ENCODE measurements at places on chromosomes 4 and X. TPM values are rescaled to one million over a fixed set of nuclear protein-coding genes. Genes with fewer than 3 reads are reported as not detected.

The FGFBP2 gene
- not detected for polyA plus RNA-seq

The F8A3 gene
- polyA plus RNA-seq, result 8.4 TPM

The ABLIM2 gene
- polyA plus RNA-seq, result 34.8 TPM

The SMIM14 gene
- 106 TPM for polyA plus RNA-seq

The DUSP9 gene
- polyA plus RNA-seq, result not detected

The F8A2 gene
- polyA plus RNA-seq, result not detected

The ABRAXAS1 gene
- polyA plus RNA-seq, result 4.9 TPM

The RBM41 gene
- polyA plus RNA-seq, result 27.7 TPM

The MAP7D2 gene
- 155 TPM for polyA plus RNA-seq

The SMIM10L2A gene
- polyA plus RNA-seq, result 0.73 TPM

The RHOXF2 gene
- 0.97 TPM for polyA plus RNA-seq

The OGT gene
- 84.1 TPM for polyA plus RNA-seq

The C4orf36 gene
- not detected for polyA plus RNA-seq

The RAB39B gene
- 22.1 TPM for polyA plus RNA-seq

The EMCN gene
- polyA plus RNA-seq, result 3.4 TPM

The COL4A6 gene
- not detected for polyA plus RNA-seq

The CFI gene
- not detected for polyA plus RNA-seq

The G6PD gene
- polyA plus RNA-seq, result 3.0 TPM

The MND1 gene
- not detected for polyA plus RNA-seq

The SPANXN3 gene
- not detected for polyA plus RNA-seq

The PPP4R3C gene
- not detected for polyA plus RNA-seq

The DTHD1 gene
- 0.77 TPM for polyA plus RNA-seq

The PCDH11X gene
- 2.3 TPM for polyA plus RNA-seq

The CLTRN gene
- 0.82 TPM for polyA plus RNA-seq

The AWAT2 gene
- polyA plus RNA-seq, result not detected

The FGA gene
- not detected for polyA plus RNA-seq

The TRPC5OS gene
- polyA plus RNA-seq, result not detected

The ALPK1 gene
- 2.5 TPM for polyA plus RNA-seq

The HERC6 gene
- polyA plus RNA-seq, result 10.1 TPM

Measured in Purkinje cell (primary cell).